ENCODE measurements at places on chromosomes 4 and X.
A peak's percentile ranks its signal among the peaks of the same experiment; 100 is the strongest.

DNA sequence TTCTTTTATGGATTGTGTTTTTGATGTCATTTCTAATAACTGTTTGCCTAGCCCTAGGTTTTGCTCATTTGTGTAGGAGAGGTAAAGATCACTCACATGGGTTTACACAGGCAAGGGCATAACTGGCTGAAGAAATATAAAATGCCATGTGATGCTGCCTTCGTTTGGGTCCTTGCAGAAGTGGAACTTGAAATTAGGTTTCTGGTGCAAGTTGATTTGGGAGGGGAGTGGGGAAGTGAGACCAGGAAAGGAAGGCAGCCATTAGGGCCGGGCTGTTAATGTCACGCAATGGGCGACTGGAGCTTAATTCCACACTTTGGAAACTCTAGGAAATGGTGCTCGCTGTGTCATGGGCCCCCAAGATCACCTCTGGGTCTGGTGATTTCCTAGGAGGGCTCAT is 14.5 kb downstream of the CLCN4 start:
- DNase-seq: no peak

- peak; percentile 48 for DNase-seq
Observed at GRCh38 chr4:54942721-54943120, 182.7 kb downstream of the KDR start.

DNA sequence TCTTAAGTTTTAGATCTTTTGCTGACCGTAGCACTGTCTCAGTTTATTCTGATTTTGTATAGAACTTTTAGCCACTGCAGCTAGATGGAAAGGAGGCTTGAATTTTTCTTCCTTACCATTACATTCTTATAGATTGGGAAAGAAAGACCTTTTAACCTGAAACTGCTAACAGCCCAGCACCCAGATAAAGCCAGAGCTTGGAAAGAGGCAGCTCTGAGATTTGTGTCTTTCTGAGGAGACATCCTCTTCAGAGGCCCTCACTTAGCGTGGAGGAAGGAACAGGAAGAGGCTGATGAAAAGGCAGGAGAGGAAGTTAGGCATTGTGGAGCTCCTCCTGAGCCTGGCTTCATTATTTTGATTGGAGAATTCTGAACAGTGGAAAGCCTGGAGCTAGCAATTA is 35.1 kb downstream of the ATG4A start:
- DNase-seq: no peak

GRCh38 chr4:74018116-74018515 is 19.6 kb upstream of the CXCL5 start:
- DNase-seq: no peak

DNA sequence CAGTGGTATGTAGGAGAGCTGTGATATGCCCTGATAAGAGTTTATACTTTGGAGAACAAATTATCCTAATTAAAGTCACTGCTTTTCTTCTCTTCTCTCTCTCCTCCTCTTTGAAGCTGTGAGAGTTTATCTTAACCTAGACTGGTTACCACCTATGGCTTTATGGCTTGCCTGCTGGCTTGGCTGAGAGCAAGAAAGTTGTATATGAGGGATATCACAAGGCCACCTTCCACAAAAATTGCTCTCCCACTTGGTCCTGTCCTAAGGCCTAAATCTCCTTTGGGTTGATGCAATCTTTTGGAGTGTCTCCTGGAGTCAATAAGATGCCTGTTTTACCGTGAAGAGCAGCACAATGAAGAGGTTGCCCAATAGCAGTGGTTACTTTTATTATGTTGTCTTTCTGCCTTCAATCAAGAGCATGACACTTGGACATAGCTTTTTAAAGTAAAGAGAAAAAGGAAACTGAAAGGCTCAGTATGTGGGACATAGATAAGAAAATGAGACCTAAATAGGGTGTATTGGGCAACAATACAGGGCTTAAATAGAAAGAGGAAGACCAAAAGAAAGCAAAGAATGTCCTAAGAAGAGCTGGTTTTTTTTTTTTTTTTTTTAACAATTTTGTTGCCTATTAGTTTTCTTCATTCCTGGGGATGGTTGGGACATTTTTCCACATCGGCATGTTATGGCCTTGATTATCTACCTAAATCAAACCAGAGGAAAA is 9.2 kb downstream of the GUCY1A1 start:
- DNase-seq: no peak

GRCh38 chr4:148261848-148262247 is 180.4 kb downstream of the NR3C2 start:
- DNase-seq: no peak

DNA sequence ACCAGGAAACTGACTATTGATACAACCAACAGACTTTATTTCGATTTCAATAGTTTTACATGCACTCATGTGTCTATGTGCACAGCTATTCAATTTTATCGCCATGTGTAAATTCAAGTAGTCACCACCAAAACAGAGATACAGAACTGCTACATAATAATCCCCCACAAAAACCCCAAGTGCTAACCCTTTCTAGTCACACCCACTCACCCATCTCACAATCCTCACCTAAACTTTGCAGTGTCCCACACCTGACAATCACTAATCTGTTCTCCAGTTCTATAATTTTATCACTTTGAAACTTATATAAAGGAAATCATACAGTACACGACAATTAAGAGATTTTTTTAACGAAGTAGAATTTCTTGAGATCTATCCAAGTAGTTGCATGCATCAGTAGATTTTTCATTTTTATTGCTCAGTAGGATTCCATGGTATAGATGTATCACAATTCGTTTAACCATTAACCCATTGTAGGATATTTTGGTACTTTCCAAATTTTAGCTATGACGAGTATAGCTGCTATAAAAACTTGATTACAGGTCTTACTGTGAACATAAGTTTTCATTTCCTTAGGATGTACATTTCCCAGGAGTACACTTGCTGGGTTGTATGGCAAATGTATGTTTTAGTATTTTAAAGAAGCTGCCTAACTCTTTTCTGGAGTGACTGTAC is 85.9 kb downstream of the CASK start:
- DNase-seq: no peak

GRCh38 chr4:97548186-97548585 is 595.1 kb downstream of the STPG2 start:
- no peak for DNase-seq

DNA sequence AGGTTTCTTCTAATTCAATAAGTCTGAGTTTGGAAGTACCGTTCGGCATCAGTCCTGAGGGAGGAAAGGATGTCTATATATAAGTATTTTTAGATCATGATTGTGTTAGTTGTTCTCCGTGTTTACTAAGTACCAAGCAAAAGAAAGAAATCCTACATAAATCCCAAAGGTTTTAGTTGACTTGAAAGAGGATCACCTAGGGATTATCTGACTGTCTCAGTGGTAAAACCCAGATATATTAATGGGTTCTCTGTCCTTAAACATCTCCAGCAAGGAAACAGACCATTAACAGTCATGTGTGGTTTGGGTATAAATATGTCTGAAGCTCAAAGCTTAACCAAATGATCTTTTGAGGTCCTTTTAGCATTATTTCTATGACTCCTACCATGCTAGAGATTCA is 207.1 kb upstream of the RASGEF1B start:
- DNase-seq: no peak

DNA sequence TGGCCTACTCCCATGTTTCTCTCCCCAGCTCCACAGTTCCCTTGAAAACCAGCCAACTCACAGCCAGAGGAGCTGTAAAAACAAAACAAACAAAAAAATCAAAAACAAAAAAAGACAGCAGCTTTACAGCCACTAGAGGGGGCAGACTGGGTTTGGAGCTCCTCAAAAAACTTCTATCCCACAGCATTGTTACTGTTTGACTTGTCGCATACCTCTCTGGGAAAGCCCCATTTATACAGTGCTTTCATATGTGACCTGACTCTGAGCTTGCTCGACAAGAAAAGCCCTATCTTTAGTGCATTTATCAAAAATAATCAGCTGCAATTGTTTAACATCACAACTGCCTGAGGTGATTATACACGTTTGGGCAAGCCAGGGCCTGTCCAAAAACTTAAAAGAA is 21.6 kb downstream of the TSPAN6 start:
- no peak for DNase-seq

- no peak for DNase-seq
Observed at GRCh38 chr4:78845472-78845871, 69.3 kb downstream of the BMP2K start.

GRCh38 chr4:123954220-123954619 is 557.6 kb downstream of the SPRY1 start:
- no peak for DNase-seq

DNA sequence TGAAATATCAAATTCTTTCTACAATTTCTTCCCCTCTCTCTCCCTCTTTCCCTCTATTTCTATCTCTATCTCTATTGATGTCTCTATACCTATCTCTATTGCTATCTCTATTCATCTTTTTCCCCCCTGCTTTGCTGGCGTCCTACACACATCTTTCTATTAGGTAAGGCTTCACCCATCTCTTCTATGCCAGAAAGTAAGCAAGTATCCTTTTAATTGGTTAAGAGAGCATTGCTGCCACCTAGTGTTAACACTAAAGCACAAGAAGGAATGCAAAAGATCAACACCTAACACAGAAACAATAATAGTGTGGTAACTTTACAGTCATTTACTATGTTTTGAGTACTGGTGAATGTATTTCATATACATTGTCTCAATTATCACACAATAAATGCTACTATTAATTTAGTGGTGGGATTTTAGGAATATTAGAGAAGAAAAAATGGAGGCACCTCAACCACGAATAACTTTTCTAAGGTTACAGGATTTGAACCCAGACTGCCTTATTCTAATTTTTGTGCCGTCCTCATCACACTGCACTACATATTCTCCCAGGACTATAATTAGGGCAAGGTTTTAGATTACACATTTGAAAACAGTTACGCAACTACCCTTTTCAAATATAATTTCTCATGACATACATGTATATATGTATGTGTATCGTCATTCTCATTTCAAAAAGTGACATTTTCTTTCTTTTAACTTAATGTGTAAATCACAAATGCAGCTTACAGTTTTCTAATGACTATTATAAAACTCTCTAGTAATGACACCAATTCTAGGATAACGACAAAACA is 3.7 kb upstream of the C4orf36 start:
- DNase-seq: no peak

DNA sequence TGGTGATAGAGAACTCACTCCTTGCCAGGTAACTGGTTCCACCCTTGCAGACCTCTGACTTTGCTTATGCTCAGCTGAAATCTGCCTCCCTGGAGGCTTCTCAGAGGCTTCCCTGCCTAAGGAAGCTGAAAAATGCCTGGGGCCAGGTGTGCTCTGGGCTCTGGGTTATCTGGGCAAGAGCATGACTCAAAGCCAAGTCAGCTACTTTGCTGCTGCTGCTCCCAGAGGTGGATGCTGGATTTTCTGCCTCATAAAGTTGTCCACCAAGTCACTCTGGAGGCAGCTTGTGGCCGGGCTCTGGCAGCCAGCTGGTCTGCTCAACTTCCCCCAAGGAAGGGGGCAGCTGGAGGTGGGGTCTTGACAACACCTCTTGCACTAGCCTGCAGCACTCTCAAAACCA is 132.7 kb downstream of the PJA1 start:
- no peak for DNase-seq

DNA sequence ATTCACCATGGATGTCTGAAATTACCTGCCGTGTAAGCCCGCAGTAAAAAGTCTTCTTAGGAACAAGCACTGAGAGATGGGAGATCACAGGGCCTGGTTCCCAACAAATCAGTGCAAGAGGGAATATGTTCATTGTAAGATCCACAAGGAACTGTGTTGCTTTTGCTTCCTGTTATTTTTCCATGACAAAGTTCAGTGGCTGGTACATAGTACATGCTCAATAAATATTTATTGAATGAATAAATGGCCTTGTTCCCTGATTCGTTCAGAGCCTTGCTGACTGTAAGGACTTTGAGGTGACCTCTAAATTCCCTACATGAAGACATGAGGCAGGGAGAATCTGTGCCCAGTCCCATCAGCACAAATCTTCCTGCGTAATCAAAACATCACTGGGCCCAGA is 7.4 kb downstream of the TMEM31 start:
- DNase-seq: no peak

- DNase-seq: no peak
Observed at GRCh38 chr4:126762663-126763247, 870.0 kb upstream of the INTU start.

- no peak for DNase-seq
Observed at GRCh38 chr4:109989618-109990017, 76.9 kb downstream of the EGF start.

DNA sequence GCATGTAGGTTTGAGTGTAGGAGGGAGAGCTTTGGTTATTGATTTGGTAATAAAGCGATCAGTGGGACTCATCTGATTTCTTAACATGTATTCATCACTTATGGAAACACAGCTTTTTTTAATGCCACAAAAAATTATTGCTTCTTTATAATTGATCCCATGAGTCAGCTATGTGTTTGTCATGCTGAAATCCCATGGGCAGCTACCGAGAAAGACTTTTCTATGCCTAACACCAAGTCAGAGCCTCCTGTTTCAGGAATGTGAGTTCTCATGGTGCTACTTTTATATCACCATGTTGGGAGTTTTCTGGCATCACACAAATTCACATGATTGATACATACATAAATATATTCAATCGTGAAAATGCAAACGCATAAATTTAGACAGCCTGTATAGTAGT is 165.7 kb downstream of the RAPGEF2 start:
- DNase-seq: no peak

DNA sequence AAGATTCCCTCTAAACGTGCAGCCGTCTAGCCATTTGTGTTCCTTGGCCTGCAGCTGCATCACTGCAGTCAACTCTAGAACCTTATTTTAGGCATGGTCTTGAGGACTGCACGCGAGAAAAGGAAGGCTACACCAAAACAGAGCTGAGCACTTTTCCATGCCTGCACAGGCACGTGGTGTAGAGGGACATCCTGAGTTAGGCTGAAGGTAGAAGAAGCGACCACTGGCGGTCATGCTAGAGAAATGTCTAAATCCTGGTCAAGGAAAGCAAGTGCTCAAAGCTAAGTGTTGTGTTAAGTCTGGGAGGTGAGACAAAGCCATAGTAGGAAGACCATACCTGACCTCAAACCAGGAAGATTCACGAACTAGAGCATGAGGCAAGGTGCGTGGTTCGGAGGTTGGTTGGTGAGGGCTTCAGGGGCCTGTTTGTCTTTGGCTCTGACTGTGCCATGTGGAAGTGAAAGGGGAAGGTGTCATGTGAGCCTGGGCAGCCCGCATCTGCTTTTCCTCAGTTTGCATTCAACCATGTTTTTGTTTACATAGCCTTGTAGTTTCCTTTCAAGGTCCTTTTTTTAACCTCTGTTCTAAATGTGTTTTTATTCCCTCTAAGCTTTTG is 203.8 kb downstream of the AASDH start:
- DNase-seq: no peak

DNA sequence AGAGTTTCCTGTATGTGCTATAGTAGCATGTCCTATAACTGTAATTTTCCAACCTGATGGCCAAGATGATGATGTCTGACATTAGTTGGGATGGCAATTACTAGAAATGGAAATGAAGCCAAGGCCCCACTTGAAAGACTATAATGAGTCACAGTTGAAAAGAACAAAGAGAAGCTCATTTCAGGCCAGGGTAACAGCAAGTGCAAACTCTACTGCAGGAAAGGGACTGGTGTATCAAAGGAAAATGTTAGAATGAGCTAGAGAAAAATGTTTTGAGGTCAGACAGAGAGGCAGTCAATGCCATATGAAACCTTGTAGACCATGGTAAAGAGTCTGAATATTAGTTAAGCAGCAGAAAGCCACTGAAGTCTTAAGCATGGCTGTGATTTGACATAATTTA is 146.2 kb upstream of the SH3RF1 start:
- no peak for DNase-seq

GRCh38 chr4:26459756-26460530 is 30.3 kb downstream of the CCKAR start:
- no peak for DNase-seq

GRCh38 chr4:139521754-139522401 is 34.1 kb downstream of the SETD7 start:
- no peak for DNase-seq

All from CD4-positive, alpha-beta T cell treated with Interleukin-17A for 4 hours (primary cell).